ENCODE measurements at places on chromosomes 12 and 14.

DNA sequence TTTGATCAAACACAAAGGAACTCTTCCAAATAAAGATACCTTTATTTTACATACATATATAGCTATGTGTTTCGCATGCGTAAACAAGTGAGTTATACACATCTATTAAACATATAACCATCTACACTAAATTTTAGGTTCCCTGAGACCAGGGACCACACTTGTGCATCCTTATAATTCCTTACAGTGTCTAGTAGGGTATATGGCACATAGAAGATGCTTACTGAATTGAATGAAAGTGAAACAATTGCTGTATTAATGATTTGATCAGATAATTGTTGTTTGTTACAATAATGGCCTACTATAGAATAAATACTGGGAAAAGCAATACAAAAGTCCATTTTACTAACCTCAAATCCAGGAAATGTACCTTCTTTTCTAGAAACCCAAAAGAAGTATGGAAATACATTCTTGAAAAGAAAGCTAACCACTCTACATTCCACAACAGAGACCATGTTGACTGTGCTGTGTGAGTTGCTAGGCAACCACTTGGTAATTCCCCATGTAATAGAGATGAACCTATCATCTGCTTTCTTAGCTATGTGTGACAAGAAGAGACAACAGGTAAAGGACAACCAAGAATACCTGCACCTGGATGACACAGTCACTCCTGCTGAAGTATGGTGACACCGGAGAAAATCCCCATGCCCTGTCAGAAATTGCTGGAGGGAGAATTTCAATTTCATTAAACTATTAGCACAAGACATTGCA, 11.9 kb upstream of the CIPC start:
- peak; percentile 56 for DNase-seq

DNA sequence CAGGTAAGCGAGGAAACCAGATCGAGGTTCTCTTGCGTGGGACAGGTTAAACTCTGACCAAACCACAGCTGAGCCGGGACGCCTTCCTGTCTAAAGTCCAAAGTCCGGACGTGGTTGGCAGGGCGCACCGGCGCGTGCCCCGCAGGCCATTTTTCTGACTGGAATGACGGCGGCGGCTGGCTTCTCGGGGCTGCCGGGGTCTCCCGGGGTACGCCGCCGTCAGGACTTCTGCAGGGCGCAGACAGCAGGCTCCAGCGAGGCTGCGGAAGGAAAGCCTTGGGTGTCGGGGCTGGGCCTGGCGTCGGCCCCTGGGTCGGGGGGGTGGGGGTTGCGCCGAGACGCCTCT, 32.8 kb downstream of the MIA2 start:
- no peak for DNase-seq

DNA sequence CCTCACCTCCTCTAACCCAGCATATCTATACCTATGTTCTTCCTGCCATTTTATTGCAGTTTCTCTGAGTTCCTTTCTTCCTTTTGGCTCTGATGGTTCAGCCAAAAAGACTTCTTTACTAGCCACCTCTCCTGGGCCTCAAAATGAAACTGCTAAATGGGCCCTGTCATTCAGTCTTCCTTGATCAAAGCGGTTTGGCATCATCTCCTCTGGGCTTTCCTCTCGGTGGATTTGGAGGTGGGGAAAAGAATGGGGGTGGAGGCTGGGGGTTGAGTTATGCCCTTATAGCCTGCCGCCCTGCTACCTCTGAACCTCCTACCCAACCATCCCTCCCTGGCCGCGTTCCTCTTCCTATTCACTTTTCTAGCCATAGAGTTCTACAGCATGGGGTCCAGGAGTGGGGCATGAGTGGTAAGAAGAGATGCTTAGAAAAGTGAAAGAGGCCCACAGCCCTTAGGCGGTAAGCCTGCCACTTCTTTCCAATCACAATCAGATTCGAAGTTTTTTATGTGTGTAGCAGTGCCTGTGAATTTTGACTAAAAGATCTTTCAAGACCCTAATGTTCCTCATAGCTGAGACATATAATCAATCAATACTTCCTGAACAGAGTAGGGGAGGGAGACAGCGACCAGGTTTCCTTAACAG, 2.5 kb downstream of the AJUBA start:
- DNase-seq = peak; percentile 24

GRCh38 chr14:50308363-50308915, 3.6 kb downstream of the L2HGDH start:
- no peak for DNase-seq

GRCh38 chr14:97270308-97270707, 473.1 kb downstream of the VRK1 start:
- no peak for DNase-seq

GRCh38 chr12:127785540-127785939, 481.4 kb upstream of the TMEM132C start:
- no peak for DNase-seq

DNA sequence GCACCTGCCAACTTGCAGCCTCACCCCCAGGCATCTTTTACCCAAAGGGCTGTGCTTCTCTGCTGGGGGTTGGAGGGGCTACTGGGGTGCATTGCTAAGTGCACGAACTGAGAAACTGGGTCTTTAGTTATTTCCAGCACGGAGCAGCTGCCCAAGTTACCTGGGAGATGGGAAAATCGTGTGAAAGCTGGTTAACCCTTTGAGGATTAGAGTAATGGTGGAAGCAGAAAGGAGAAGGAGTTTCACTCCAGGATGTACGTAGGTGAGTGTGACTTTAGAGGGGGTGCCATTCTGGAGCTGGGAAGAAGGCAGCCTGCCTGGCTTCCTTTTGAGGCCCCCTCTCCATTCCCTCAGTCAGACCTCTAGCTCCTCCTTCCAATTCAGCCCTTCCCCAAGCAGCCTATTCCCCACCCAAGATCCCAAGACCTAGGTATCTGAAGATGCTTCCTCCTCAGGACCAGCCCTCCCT, 1.0 kb upstream of the ADCY6 start:
- no peak for DNase-seq

GRCh38 chr14:94165744-94166143, 8.4 kb upstream of the PPP4R4 start:
- no peak for DNase-seq

DNA sequence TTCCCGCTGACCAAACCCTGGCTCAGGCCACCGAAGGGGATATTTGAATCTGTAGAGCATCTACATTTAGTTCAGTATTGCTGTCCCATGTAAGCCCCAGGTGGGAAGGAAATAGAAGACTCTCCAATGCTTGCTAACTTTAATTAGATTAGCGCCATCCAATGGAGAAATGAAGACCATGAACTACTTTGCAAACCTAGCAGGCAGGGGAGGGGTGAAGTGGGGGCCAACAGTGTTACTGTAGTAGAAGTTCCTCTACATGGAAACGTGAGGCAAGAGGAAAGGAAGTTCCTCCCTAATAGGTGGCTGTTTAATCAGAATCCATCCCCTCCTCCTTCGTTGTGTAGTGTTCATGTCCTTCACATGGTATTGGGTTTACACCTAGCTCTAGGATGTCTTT, 9.3 kb upstream of the DENND5B start:
- peak; percentile 31 for DNase-seq
